H7 (cell line): ENCODE measurements at places on chromosomes 12 and 14.
A peak's percentile ranks its signal among the peaks of the same experiment; 100 is the strongest.

DNA sequence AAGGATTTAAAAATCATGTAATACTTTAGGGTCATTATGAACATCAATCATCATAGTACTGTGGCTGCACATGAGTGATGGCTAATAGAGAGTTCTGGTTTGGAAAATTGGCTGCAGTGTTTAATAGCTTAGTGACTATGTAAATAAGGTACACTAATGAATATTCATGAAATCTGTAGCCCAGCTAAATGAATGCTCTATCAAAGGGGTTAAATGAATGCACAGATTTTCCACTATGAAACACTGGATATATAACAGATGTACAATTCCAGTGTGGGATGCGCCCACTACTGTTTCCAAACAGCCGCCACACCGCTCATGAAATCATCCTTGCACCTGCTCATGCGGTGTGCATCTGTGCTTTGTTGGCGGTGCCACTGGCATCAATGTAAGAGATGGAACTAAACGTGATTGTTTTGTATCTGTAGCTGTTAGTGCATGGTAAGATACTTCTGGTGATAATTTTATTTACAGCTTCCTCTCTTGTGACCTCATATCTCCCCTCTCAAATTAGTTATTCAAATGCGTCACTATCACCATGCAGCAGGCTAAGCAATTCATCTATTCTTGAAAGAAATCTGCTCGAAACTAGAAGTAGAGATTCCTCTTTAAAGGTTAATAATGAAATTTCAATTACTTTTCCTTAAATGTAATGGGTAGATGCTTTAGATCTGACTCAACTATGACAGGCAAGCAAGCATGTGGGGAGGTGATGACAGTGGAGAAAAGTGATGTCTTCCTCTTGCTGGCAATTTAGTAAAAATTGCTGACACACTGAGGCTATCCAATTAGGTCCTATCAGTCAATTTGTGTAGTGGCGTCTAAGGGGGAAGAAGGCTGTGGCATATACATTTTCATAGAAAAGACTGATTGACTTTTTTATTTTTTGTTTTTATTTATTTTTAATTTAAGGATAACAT is 433.6 kb downstream of the AEBP2 start:
- DNase-seq = no peak

- no peak for DNase-seq
Observed at GRCh38 chr12:39923364-39923763, 182.5 kb downstream of the SLC2A13 start.

DNA sequence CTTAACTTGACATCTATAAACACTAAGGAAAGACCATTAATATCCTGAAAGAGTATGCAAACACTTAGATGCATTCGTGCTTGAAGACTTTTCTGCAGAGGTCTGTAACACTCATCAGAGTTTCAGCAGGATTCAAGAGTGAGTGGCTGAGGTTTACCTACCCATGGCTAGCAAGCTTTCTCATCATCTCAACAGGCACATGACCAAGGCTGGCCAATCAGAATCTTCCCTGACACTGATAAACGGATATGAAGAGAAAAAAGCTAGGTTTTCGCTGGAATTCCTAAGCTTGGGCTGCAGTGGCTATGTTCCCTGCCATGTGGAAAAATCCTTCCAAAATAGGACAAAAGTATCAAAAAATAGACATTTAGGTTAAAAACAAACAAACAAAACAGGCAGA is 162.1 kb upstream of the USP15 start:
- peak; percentile 7 for DNase-seq

DNA sequence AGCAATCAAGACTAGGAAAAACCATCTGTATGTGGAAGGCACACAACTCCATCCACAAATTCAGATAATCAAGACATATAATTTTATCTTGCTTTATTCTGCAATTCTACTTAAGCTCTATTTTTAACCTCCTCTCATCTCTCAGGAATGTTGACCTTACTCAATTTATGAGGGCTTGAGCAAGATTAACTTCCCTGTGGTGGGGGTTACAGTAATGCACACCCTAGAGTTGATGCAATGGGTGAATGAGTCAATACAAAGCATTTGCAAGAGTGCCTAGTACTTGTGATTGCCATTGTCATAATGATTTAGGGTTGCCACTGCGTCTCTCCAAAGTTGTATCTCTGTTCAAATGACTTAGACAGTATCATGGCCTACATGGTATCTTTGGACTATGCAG is 1598.4 kb upstream of the TMEM132C start:
- DNase-seq = no peak

DNA sequence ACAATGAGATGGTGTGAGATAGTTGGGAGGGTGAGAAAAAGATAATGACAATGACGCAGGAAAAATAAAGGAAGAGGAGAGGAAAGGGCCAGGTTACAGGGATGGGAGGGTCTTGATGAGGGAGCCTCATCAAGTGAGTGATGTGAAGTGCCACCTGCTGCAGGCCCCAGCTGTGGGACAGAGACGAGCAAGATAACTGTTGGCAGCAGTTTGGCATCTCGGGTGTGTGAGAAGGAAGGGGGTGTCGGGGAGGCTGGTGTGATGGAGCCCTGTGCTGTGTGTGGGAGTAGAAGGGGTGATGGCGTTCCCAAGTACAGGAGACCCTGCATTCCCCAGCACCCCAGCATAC is 11.4 kb upstream of the TAC3 start:
- no peak for DNase-seq

DNA sequence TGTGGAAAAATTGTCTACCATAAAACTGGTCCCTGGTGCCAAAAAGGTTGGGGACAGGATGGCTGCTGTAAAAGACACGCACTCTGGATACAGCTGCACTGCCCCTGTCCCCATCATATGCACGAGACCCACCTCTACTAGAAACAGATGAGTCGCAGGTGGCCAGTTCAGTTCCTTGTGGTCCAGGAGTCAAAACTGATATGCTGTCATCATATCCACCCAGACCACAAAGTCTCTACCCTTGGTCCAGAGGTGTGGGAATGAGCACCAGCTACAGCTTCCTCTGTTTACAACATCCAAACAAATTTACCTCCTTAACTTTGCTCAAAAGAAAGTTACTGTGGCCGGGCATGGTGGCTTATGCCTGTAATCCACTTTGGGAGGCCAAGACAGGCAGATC is 43.8 kb upstream of the DACT1 start:
- DNase-seq = no peak

- peak; percentile 89 for DNase-seq
Observed at GRCh38 chr12:56634837-56635791, 5.0 kb upstream of the BAZ2A start.

- no peak for DNase-seq
Observed at GRCh38 chr14:24508155-24508840, at the start of gene CMA1. Gene CMA1 (minus strand): TSS chr14:24508265. CDS start chr14:24508235, 30 bp downstream.

- DNase-seq = no peak
Observed at GRCh38 chr14:59276235-59276634, 87.8 kb downstream of the DAAM1 start.

GRCh38 chr12:115380546-115381120 is 696.7 kb upstream of the TBX3 start:
- no peak for DNase-seq

- no peak for DNase-seq
Observed at GRCh38 chr12:120814903-120815429, 89.2 kb downstream of the SPPL3 start.

DNA sequence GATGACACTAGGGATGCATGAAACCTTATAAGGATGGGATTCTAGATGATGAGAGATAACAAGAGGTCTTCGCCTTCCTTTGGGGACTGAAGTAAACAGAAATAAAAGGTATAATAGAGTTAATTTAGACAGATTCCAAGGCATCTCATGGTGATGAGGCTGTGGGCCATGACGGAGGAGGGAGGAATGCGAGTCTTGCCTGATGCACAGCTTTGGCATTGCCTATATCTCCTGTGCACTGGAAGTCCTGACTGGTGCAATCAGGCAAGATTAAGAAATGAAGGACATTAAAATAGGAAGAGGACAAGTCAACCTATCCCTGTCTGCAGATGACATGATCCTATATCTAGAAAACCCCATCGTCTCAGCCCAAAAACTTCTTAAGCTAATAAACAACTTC is 526.4 kb upstream of the LMO3 start:
- DNase-seq = no peak

DNA sequence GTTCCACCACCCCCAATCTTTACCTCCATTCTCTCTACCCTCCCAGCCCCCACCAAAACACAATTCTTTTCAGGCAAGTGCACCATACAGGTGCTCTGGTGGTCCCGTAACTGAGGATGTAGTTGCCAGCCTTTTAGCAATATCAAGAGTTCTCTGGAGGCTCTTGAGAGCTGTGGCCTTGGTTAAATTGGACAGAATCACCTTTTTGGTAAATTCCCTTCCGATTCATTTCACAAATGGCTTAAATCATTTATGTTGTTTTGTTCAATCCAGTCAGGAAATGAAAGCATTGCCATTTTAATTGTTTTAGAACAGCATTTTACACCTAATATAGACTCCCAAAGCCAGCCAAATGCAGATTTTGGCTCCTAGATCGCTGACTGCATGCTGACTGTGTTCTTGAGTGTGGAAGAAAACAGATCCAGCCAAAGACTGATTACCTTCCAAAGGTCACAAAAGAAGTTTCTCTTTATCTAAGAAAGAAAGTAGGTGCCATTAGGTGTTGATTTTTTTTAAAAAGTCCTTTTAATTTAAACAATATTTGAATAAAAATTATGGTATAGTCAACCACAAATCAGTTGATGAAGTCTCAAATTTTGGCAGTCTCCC is 25.6 kb downstream of the CRADD start:
- DNase-seq = no peak

DNA sequence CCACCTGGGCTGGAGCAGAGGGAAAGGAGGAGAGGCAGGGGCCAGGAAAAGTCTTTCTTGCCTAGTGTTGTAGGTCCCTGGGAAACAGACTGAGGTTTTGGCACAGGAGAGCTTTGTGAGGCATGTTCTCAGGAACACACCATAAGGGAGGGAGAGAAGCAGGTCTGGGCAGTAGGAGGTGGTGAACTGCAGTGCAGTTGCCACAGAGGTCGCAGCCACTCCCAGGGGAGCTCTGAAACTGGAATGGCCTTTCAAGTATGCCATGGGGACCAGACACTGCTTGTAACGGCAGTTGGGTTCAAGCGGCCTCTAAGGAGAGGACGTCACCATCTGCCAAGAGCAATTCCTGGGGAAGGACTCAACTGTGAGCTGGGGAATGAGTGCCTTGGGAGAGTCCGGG is 35.4 kb upstream of the NKX2-8 start:
- DNase-seq = no peak

- peak; percentile 88 for DNase-seq
Observed at GRCh38 chr14:49598485-49599300, at the start of gene LRR1. Gene LRR1 (plus strand): TSS chr14:49598940. CDS start chr14:49599021, 81 bp downstream.

- DNase-seq = no peak
Observed at GRCh38 chr14:69865701-69866365, 13.4 kb upstream of the SMOC1 start.

GRCh38 chr14:106665814-106666213 is 1139.4 kb downstream of the TMEM121 start:
- DNase-seq = no peak

DNA sequence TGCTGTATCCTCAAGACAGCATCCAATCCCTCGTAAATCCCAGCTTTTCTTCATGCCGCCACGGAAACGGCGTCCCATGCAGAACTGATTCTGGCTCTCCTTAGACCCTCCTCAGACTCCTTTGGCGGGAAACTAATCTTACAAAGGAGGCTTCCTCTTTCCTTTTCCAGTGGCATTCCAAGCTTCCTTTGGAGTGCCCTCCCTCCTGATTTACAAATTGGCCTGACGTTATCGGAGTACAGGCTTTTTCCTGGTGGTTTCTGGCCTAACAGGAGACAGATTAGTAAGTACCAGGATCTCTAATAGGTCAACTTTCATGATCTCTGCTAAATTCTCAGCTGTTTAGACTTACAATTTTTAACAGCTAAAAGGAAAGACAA is 1.3 kb upstream of the ZDHHC17 start:
- DNase-seq = peak; percentile 58

- DNase-seq = no peak
Observed at GRCh38 chr12:49635656-49636055, 12.3 kb downstream of the PRPF40B start.

GRCh38 chr14:35213869-35214387 is 78.3 kb upstream of the PSMA6 start:
- no peak for DNase-seq

- DNase-seq = no peak
Observed at GRCh38 chr12:1607940-1608712, 13.7 kb upstream of the FBXL14 start.

DNA sequence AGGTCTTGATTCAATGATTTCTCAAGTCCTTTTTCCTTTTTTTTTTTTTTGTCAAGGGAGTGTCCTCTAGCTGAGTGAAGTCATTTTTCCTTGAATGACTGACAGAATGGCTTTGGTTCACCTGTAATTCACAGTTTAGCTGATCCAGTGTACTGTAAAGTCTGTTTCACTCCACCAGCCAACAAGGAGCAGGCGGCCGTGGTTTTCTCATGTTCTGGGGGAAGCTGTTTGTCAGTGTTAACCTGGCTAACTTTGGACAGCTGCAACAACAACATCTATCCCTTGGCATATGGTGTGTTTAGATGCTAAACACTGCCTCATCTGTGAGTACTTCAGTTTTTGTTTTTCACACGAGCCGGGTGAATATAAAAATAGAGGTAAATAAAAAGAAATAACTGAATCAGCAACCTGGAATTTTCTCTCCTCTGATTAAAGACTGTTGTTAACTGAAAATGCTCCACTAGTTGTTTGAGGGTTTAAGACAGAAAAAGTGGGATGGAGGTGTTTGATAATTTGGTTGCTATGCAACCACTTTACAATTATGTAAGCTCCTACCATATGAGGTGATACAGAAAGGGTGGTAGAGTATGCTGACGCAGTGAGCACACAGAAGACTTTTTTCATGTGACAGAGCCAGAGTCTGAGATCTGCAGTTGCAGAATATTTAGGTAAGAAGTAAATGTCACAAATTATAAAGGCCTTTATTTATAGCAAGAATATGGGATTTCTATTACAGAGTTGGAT is 50.3 kb upstream of the SLC2A13 start:
- no peak for DNase-seq

DNA sequence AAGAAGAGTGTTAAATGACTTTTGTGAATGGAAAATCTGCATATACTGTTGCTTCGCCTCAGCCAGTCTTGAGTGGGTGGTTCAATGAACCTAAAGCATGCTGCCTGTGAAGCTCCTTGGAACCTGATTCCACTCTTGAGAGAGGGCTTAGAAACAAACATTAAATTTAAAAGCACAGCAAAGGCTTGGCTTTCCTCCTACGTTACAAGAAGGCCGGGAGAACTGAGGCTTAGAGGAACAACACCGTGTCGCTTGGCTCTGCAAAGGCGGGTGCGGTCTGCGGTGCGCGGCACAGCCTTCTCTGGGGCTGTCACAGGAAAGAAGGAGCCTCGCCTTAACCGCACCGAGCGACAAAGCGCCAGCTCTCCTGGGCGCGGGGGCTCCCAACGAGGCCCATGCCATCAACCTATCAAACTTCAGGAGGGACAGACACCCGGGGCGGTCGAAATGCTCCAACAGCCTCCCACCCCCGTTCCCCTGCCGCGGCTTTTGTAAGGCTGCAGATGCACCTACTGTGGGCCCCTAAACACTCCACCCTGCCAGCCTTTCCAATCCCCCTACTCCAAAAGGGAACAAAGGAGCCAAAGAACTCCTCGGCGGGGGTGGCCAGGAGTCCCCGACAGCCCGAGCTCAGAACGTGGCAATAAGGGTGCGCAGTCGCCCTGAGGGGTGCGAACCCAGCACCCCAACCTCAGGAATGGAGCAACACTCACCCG is 729 bp downstream of the OSBPL8 start:
- peak; percentile 50 for DNase-seq
